ENCODE measurements at places on chromosomes 6 and 20. TPM values are rescaled to one million over a fixed set of nuclear protein-coding genes. Genes with fewer than 3 reads are reported as not detected.

COL11A2 gene
- 0.02 TPM for total RNA-seq

DNA sequence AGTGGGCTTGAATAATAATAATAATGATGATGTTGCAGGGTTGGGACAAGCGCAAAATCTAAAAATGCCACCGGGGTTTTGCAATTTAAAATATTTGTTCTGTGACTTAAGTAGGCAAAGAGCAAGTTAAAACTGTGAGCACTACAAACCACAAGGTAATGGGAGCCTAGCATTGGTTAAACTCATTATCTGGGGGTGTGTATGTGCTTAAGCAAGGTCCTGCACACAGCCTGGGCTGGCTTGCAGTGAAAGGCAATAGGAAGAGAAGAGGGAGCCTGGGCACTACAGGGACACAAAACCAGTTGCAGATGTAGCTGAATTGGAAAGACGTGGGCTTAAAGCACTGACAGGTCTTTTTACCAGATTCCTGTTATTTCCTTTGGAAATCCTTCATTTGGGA lies 11.7 kb downstream of the SIM1 start:
- DNase-seq, result peak; percentile 18

DNA sequence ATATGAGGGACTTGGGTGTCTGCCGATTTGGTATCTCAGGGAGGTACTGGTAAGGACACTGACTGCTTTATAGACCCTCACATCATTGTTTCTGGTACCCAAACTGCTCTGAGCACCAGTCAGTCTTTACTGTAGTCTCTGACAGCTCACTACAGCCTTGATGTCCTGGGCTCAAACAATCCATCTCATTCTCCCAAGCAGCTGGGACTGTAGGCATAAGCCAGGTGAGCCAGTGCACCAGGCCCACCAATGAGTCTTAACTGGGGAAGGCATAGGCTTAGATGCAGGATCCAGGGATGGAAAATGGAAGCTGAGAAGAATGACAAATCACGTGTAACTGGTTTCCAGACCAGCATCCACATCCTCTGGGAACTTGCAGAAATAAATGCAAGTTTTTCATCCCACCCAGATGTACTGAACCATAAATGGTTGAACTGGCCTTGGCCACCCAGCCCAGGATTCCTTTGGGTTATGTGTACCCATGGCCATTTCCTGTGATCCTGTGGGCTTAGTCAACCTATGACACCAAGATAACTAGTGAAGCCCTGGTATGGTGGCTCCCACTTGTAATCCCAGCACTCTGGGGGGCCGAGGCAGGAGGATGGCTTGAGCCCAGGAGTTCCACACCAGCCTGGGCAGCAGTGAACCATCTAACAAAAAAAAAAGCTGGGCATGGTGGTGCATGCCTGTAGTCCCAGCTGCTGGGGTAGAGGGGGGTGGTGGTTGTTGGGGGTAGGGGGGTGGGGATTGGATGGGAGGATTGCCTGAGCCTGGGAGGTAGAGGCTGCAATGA lies 5.8 kb downstream of the TUBB start:
- DNase-seq, result peak; percentile 93

DNA sequence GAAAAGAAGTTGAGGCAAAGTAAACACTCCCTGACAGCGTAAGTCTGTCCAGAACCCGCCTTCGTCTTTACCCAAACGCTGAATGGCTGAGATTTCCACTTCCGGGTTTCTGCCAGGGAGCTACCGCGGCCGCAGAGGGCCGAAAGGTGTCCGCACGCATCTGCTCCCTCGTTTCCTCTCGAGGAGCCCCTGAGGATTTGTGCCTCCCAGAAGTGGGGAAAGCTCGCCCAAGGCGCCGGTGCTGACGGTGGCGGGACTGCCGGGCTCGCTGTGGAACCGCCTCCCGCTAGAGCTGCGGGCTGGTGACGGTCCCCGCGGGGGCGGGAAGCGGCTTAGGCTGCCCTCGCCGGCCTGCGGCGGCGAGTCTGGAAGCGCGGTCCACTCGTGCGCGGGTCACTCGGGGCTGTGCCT lies 1760.2 kb upstream of the DEFB115 start:
- DNase-seq, result no peak

- peak; percentile 31 for DNase-seq
These were observed 1.9 kb downstream of the MKKS start for GRCh38 chr20:10432079-10432478.

COX4I2 gene
- not detected for total RNA-seq

- DNase-seq, result no peak
These were observed 45.7 kb downstream of the HS3ST5 start for GRCh38 chr6:114297135-114297534.

OR2B2 gene
- total RNA-seq, result not detected

CARMIL1 gene
- total RNA-seq, result 20.3 TPM

DNA sequence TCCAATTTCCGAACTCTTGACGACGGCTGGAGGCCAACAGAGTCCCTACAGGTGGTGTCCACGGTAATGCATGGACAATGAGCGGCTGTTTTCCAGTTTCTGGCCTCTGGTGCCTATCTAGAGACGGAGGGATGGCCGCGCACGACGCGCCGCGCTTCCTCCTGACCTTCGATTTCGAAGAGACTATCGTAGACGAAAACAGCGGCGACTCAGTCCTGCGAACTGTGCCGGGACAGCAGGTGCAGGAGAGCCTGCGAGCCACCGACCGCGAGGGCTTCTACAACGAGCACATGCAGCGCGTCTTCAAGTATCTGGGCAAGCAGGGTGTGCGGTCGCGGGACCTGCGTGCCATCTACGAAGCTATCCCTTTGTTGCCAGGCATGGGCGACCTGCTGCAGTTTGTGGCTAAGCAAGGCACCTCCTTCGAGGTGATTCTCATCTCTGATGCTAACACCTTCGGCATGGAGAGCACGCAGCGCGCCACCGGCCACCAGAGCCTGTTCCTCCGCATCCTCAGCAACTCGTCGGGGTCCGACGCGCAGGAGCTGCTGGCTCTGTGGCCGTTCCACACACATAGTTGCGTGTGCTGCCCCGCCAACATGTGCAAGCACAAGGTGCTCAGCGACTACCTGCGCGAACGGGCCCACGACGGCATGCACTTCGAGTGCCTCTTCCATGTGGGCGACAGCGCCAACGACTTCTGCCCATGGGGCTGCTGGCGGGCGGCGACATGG lies 169.4 kb downstream of the CDK19 start:
- no peak for DNase-seq

SGK2 gene
- not detected for total RNA-seq

DNA sequence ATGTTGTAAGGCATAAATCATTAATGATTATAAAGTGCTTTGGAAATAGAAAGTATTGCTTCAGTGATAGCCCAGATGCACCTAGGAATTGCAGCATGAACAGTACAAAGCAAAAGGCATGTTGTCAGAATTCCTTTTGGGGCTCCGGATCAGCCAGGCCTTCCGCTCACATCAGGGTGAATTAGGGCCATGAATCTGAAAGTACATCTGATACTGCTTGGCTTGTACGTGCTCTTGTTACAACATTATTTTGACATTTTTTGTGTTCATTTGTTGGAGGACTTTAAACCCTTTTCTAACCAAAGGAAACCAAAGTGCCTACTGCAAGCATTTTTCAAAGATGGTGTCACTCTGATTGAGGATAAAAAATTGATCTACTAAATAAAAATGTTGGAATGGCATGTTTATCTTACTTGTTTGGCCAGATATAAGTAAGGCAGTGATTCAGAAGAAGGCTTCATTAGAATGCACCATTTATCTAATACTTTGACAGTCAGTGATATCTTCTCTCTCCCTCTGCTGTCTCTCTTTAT lies 1005.6 kb upstream of the FLRT3 start:
- DNase-seq, result no peak

GCNT2 gene
- total RNA-seq, result 22.5 TPM

- DNase-seq, result peak; percentile 87
These were observed 23.1 kb upstream of the MRGBP start for GRCh38 chr20:62772990-62773844.

GRCh38 chr20:50980071-50980681 lies 21.6 kb downstream of the MOCS3 start:
- DNase-seq, result peak; percentile 100

LKAAEAR1 gene
- total RNA-seq, result not detected

DNA sequence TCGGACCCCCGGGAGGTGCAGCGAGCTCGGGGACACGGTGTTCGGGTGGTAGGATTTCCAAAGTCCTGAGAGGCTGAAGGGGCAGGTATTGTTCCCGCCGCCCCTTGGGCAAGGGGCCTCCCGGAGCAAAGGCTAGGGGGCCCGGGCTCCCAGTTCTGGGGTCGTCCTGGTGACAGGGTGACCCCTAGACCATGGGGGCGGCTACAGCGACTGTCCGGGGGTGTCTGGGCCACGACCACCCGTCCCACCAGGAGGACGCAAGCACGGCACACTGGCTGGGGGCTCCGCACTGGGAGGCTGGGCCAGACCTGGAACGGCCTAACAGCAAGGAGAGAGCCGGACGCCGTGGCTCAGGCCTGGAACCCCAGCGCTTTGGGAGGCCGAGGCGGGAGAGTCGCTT lies 55.6 kb downstream of the PRR18 start:
- no peak for DNase-seq

DNA sequence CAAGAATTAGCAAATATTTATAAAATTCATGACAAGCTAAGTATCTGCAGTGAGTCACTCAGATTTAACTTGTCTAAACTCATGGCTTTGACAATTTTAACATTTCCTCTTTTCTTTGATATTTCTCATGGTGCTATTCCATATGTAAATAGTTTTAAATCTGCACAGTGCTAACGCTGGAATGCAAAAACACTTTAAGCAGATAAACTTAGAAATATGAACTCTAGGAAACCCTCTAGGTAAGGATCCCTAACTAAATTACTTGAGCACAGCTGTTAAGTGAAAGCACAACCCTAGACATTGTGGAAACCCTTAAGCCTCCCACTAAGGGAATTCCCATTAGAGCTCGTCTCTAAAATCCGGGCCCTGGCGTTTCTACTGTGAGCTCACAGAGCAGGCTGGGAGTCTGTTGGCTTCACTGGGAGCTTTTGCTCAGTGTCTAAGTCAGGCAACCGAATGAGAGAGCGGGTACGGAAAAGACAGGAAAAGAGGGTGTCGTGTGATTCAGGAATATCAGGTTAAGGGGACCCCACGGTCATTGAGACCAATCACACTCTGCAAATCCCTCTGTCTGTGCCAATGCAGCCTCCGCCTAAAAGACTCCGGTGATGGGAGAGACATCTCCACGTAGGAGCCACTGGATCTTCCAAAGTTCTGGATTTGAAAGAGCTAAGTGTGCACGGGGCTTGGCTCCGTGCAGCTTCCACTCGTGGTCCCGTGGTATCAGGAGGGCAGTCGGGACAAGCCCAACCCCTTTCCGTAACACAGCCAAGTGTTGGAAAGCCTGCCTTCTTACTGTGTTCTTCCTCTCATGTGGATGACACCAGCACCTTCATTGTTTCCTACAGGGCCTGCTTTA lies 112.3 kb upstream of the RPS6KA2 start:
- DNase-seq, result no peak

DNA sequence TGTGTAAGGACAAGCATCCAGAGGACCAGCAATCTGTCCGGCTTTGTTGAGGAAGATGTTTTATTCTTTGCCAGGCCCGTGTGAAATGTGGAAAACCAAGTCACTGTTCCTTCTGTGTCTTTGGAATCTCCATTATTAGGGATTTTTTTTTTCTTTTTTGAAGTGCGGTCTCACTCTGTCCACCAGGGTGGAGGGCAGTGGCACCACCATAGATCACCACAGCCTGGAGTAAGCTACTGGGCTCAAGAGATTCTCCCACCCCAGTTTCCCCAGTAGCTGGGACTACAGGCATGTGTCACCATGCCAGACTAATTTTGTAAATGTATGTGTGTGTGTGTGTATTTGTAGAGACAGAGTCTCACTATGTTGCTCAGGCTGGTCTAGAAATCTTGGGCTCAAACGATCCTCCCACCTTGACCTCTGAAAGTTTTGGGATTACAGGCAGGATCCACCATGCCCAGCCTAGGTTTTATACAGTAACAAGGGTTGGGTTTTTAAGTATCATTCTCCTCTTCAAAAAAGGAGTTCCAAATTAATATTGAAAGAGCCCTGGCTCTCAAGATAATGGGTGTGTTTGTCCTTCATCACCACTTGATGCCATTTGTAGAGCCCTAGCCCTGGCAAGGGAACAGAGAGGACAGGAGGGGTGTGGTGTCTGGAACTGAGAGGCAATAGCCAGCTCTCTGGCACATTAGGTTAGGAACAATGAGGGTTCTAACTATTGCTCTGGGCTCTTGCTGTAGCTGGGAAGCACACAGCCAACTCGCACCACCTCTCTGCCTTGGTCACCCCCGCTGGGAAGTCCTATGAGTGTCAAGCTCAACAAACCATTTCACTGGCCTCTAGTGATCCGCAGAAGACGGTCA lies 3.1 kb downstream of the LAMP5 start:
- no peak for DNase-seq

DNA sequence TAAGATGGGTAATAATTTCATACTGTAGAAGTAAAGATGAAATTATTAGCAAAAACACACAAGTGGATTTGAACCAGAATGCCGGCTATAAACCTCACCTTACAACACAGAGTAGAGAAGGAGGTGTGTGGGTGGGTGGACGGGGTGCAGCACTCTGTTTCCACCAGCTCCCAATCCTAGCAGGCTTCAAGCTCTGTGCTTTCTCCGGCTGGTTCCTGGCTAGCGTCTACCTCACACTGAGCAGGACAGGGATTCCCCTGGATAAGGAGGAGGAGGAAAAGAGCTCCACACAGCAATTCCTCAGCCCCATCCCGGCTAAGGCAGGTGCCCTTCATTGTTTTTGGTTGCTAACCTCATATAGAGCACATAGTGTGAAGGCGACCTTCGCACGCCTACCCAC lies 453.3 kb downstream of the C6orf118 start:
- no peak for DNase-seq

DNA sequence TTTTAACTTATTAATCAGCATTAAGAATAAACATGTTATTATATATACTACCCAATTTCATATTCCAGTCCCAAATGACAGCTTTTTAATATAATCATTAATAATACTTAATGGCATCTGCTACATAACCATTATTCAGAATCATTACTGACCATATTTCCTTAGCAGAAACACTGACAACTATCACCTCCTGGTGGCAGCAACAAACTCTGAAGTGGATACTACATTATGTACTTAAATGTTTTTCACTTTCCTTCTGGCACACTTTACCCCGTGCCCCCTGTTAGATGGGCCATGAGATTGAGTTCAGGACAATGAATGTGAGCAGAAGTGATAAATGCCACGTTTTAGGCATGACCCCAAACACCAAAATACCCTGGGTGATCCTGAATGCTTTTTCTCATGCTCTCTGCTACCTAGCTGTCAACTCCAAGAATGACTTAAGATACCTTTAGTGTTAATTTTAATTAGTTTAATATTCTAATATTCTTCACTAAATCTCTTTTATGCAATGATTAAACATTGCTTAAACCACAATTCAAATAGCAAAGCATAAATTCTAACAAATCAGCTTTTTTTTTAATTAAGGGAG lies 77.1 kb downstream of the LMBRD1 start:
- DNase-seq, result peak; percentile 28

All from M059J (cell line).